NCI-H1417 (cell line): ENCODE measurements at places on chromosomes 5 and 9.
A peak's percentile ranks its signal among the peaks of the same experiment; 100 is the strongest.

GRCh38 chr9:14315875-14316601 lies 2.1 kb upstream of the NFIB start:
- no peak for DNase-seq

- no peak for DNase-seq
Measured at GRCh38 chr5:11497651-11498050, 406.6 kb downstream of the CTNND2 start.

- no peak for DNase-seq
Measured at GRCh38 chr5:58294598-58295305, 165.1 kb downstream of the PLK2 start.

GRCh38 chr5:10699987-10700386 lies 61.0 kb downstream of the DAP start:
- no peak for DNase-seq

- no peak for DNase-seq
Measured at GRCh38 chr5:89930591-89931392, 478.8 kb downstream of the CETN3 start.

- peak; percentile 83 for DNase-seq
Measured at GRCh38 chr5:65722575-65723403, 784 bp downstream of the NLN start.

DNA sequence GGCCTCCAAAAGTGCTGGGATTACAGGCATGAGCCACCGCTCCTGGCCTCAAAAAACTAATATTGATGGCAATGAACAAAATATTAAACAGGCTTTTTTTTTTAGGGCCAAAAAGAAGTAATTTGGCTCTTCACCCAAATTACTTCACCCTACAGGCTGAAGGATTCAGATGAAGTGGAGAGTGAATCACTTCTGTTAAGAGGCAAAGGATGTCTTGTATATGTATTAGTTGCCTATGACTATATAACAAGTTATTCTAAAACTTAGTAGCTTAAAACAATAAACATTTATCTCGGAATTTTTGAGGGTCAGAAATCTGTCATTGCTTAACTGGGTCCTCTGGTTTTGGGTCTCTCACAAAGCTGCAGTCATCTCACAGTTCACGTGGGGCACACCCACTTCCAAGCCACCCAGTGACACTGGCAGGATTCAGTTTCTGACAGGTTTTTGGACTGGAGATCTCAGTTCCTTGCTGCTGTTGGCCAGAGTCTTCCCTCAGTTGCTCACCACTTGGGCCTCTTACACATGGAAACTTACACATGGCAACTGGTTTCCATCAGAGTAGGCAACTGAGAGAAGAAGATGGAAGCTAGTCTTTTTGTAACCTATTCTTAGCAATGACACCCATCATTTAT lies 66.7 kb downstream of the IQGAP2 start:
- DNase-seq: no peak

DNA sequence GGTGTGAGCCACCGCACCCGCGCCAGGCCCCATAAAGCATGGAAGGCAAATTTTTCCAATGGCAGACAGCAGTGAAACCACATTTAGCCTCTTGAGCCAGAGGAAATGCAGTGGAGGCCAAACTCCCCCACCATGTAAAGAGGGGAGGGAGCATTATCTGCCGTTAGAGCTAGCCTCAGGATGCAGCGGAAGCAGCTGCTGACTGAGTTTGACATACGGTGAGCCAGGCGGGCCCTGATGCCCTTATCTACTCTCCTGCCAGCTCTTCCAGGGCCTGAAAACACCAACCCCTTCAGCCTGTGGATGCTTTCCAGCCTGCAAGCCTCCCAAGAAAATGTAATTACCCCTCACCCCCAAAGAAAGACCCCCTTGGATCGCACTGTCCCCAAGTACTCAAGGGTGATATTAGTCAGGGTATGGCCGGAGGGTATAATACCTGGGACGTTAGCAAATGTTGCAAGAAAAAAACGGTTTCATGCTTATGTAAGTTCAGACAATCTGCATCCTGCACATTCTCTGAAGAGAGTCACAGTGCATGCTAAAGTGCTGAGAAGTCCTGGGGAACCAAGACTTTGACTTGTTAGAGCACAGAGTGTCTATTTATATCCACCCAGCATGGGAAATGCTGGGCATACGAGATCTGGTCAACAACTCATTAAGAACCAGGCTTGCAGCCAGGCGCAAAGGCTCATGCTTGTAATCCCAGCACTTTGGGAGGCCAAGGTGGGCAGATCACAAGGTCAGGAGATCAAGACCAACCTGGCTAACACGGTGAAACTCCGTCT lies 11.3 kb upstream of the GGTA1 start:
- DNase-seq: no peak

GRCh38 chr5:139038613-139039305 lies 159.4 kb downstream of the SIL1 start:
- DNase-seq: no peak

DNA sequence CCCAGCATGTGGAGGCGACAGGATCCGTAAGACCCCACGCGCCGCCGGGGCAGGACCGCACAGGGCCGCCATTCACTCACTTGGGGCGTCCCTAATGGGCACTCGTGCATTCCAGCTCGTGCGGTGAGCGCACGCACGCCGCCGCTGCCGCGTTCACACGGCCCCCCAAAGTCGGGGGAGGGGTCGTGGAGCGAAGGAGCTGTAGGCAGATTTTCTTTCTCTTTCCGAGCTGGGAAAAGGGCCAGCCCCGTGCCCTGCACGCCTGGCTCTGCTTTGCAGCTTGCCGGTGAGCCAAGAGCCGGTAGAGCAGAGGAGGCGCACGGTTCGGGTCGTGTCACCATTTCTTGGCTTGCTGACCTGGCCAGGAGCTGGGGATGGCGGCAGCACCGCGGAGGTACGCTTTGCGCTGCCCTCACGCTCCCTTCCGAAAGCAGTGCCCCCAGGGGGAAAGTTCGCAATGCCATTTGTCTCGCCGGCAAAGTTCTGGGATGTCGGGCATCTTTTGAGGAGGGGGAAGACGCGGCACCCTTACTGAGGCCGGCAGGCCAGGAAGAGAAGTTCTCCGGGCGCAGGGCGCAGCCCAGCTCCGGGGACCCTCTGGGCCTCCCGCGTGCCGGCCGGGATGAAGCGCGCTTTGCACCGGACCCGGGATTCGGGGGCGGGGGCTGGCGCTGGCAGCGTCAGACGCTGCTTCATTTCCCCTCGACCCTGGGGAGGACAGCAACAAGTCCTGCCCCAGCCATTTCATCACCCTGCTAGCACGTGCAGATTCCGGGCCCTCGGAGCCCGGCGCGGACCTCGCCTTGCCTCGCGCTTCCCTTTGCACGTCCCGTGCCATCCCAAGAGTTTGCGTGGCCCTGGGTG lies 898 bp downstream of the STC2 start:
- DNase-seq: peak; percentile 36

- DNase-seq: no peak
Measured at GRCh38 chr5:64978546-64978945, 209.8 kb downstream of the CWC27 start.

- DNase-seq: no peak
Measured at GRCh38 chr5:109922381-109922995, 232.8 kb downstream of the MAN2A1 start.

DNA sequence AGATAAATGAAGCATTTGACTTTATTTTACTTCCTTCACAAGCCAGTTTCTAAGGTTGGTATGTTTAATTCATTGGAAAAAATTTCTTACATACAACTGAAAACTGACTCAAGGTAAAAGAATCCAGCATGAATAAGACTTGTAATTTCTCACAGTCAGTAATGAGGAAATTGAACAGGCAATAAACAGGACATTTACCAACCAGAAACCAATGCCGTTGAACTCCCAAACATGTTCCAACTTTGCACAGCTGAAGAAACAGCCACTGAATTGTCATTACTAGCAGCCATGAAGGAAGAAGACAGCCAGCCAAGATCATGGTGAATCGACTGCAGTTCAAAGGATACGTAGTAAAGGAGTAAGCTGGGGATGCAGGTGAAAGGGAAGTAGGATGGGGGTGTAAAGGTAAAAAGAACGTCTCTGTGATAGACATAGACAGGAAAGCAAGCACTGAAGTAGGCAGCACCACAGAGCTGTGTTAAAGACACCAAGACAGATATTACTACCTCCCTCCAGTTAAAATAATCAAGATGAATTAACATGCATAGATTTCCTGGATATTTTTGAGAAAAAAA lies 21.3 kb upstream of the SLC12A2 start:
- DNase-seq: no peak

GRCh38 chr5:52983731-52984636 lies 5.2 kb upstream of the ITGA2 start:
- no peak for DNase-seq

GRCh38 chr9:112898872-112899311 lies 8.2 kb upstream of the SLC46A2 start:
- DNase-seq: no peak

GRCh38 chr5:159564031-159564430 lies 233.7 kb upstream of the IL12B start:
- DNase-seq: no peak

GRCh38 chr5:17087035-17087434 lies 130.4 kb upstream of the BASP1 start:
- no peak for DNase-seq

- no peak for DNase-seq
Measured at GRCh38 chr5:56064984-56065383, 70.2 kb upstream of the IL6ST start.

GRCh38 chr5:57650360-57651069 lies 167.9 kb upstream of the ACTBL2 start:
- DNase-seq: peak; percentile 36

DNA sequence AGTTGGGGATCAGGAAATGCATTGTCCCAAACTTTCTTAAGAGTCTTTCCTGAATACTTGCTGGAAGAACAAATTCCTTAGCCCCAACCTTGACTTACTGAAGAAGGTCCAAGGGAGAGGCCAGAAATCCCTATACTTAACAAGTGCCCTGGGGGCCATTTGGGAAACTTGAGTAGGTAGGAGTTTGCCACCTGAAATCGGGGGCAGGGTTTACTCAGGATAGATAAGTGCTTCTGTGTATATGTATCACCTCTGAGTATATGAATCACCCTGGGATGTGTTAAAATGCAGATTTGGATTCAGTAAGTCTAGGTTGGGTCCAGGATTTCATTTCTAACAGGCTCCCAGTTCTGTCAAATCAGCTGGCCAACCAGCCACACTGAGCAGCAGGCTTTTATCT lies 47.9 kb upstream of the MYO10 start:
- DNase-seq: no peak

DNA sequence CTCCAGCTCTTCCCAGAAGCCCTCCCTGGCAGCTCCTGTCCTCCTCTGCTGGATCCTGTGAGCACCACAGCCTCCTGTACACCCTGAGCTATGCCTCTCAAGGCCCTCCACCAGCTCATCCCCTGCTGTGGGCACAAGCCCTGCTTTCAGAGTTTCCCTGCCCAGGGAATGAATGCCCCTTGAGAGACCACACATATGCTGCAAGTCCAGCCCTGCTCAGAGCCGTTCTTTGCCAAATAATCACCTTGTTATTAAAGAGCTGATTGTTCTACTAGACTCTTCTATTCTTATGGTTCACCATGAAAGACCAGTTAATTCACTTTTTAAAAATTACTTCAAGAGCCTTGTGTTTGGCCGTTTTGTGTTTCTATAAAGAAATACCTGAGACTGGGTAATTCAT lies 121.5 kb downstream of the MVB12B start:
- DNase-seq: no peak

GRCh38 chr9:106868087-106868486 lies 5.1 kb downstream of the ZNF462 start:
- no peak for DNase-seq

DNA sequence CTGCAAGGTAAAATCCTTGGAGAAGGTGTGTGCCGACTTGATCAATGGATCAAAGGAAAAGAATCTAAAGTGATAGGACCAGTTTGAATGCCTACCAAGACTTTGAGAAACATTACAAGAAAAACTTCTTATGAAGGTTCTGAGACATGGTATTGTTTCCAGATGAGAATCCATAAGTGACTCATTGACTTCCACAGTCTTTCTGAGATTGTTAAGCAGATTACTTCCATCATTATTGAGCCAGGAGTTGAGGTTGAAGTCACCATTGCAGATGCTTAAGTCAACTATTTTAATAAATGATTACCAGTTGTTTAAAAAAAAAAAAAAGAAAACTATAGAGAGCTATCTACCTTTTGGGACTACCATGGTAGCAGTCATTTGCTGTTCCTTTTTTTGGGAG lies 7.0 kb downstream of the LNPEP start:
- no peak for DNase-seq

GRCh38 chr9:38432922-38433510 lies 8.8 kb upstream of the IGFBPL1 start:
- DNase-seq: peak; percentile 54

- DNase-seq: no peak
Measured at GRCh38 chr5:7876867-7877266, 7.9 kb downstream of the MTRR start.

GRCh38 chr5:58932057-58932612 lies 349.3 kb downstream of the RAB3C start:
- DNase-seq: no peak

DNA sequence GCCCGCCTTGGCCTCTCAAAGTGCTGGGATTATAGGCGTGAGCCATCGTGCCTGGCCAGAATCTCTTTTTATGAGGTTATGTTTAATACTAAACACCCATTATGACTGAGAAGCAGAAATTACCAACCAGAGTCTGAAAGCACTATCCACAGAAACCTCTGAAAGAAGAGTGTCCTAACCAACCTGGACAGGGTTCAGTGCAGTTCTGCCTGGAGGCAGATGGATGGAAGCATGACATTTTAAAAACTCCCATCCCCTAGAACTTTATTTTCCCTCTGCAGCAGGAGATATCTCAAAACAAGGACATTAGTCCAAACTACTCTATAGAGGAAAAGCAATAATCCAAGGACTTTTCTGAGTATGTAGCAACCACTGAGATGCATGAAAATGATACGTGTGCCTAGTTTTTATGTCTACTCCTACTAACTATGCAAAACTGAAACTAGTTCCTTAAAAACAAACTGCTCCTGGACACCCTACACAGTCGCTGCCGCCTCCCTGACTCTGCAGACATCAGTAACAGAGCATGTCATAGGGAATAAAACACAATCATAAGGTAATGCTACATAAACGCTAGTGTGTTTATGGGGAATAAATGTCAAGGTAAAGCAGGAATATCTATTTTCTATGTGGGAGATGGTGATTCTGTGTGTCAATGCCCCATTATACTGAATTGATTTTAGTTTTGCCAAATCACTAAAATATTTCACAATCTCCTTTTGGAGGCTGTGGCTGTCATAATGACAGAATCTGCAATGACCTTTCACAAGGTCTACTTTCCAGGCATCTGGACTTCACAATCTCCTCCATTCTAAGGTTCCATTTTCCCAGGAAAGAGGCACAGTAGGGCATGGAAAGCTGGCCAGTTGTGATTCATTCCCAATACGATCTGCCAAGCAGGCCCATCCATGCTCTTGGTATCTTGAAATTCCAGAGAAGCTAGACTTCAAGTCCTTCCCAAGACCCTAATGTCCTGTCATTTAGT lies 122.8 kb downstream of the SIL1 start:
- DNase-seq: no peak
